ENCODE measurements at places on chromosomes 7 and 10.

DNA sequence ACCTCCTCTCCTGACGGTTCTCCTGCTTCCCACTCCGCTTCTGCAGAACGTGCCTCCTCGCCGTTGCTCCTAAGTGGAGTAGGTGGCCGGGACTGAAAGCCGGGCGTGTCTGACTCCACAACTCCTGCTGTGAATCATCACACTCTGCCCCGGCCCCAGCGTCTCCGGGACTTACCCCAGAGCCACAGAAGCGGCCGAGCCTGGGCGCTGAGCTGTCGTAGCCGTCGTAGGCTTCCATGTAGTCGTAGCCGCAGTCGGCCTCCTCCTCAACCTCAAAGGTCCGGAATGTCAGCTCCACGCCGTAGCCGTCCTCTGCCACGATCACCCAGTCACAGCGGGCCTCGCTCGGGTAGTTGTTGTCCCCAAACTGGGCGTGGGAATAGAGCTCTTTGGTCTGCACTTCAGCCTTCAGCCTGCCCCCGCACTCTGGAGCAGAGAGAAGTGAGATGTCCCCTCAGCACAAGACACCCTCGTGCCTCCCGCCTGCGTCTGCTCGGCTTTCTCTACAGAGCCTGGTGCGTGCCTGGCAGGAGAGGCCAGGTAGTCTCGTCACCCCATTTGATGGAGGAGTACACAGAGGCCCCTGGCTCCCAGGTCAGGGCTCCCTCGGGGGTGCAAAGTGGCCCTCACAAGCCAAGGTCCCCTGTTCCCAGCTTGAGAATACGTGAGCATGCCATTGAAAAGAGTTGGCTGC, 11.2 kb upstream of the OPALIN start:
- peak; percentile 11 for DNase-seq

DNA sequence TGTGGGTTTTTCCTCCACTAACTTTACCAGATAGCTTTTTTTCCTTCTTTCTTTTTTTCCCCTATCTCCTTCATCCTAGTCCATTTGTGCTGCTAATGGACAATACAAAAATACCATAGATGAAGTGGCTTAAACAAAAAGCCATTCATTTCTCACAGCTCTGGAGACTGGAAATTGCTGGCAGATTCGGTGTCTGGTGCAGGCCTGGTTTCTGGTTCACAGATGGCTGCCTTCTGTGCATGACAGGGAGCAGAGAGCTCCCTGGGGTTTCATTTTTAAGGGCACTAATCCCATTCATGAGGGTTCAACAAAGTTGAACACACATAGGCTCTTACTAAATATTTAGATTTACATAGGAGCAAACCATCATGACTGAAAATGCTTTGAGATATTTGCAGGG, 467.4 kb downstream of the TYW1 start:
- no peak for DNase-seq

DNA sequence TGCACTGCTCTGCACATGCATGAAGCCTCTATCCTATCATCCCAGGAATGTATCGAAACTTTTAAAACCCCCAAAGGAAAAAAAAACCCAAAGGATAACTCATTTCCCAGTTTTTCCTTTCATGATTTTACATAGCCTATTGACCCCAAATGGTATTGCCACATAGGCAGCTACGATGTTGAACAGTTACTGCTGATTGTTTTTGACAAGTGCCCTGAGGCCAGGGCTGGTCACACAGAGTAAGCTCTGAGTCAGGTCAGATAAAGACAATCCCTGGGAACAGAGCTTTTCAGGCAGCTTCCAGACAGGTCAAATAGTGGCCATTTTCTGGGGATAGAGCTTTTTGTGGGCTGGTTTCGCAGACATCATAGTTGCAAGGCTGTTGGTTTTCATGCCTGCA, 52.1 kb downstream of the MYL10 start:
- DNase-seq = no peak

DNA sequence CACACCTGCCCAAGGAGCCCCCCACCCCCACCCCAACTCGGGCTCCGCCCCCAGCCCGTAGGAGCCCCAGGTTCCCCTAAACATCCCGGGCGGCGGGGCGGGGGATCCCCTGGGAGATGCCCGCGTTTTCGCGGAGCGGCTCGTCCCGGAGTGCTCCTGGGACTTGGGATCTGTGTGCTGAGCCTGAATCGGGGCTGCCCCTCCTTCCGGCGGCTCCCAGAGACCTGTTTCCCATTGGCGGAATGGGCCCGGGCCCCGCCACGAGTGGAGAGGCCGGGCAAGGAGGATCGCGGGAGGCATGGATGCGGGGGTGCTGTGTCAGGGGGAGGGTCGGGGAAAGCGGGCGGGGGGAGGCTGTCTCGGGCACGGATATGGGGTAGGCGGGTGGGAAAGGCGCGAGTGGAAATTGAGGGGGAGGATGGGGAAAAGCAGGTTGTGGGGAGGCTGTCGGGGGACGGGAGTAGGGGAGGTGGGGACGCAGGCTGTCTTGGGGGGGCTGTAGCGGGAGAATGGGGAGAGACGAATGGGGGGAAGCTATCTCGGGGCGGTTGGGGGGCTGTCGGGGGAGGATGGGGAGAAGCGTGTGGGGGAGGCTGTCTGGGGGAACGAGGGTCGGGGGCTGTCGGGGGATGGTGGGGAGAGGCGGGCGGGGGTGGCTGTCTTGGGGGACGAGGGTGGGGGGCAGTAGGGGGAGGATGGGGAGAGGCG, 572 bp upstream of the BHLHA15 start:
- peak; percentile 45 for DNase-seq

DNA sequence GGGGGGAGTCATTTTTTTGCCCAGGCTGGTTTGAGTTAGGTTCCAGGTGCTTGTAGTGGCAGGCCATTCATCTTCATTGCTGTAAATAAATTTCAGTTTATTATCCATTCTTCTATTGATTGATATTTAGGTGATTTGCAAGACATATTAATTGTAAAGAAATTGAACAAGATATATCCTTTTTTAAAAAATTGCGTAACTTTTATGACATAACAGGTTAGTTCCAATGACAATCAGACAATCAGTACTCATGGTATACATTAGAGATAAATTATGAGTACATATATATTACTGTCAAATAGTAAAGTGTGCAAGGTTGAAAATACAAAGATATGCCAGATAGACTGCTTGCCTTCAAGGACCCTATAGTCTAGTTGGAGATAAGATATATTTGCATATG, 92.2 kb upstream of the GLCCI1 start:
- no peak for DNase-seq

- no peak for DNase-seq
Observed at GRCh38 chr7:36210291-36210922, 57.4 kb downstream of the EEPD1 start.

DNA sequence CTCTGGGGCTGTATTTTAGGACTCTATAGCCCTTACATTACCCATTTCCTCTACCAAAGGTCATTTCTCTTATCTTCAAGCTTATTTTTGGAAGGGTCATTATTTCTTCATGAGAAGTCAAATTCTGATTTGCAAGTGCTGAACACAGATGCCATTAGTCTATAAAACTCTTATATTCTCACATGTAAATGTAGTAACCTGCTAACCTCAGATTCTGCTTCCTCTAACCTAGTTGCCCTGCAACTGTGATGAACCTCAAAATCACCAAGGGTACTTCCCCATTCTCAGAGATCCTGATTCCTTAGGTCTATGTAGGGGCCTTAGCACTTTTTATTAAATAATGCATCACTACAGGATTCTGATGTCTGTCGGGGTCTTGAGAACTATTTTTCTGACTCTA, 6.3 kb downstream of the FAS start:
- DNase-seq = no peak

- DNase-seq = no peak
Observed at GRCh38 chr7:92634924-92635519, 44.8 kb upstream of the FAM133B start.

Measured in occipital lobe (tissue), 3 donors.